Left cardiac atrium (tissue), 4 donors: ENCODE measurements at places on chromosomes 3 and 15. TPM values are rescaled to one million over a fixed set of nuclear protein-coding genes. Genes with fewer than 3 reads are reported as not detected.

TM6SF1 gene
- 19.0 TPM for total RNA-seq

GOLGA6L1 gene
- total RNA-seq = not detected

CHRFAM7A gene
- 1.8 TPM for total RNA-seq

SCN5A gene
- 191 TPM for total RNA-seq

KBTBD13 gene
- total RNA-seq = 2.6 TPM

CNTN4 gene
- 4.1 TPM for total RNA-seq

EPHA6 gene
- total RNA-seq = 0.58 TPM

ISG20 gene
- 4.0 TPM for total RNA-seq

PLA2G4B gene
- total RNA-seq = 5.4 TPM

CCDC54 gene
- not detected for total RNA-seq

RETNLB gene
- not detected for total RNA-seq

PCLAF gene
- total RNA-seq = 3.8 TPM

ICE2 gene
- 29.6 TPM for total RNA-seq

PSTPIP1 gene
- 6.1 TPM for total RNA-seq

TMEM41A gene
- 13.5 TPM for total RNA-seq

SAMMSON gene
- not detected for total RNA-seq

WNT5A gene
- 3.0 TPM for total RNA-seq

CHRNA7 gene
- total RNA-seq = 0.77 TPM

HIGD2B gene
- total RNA-seq = not detected

FOXL2 gene
- total RNA-seq = not detected

CPNE9 gene
- not detected for total RNA-seq

ANKUB1 gene
- not detected for total RNA-seq

MEIS2 gene
- total RNA-seq = 21.5 TPM

KNG1 gene
- total RNA-seq = 0.24 TPM
